Cardiac fibroblast (primary cell): ENCODE measurements at places on chromosomes 7 and 10.

GRCh38 chr10:45491061-45491460, 117.0 kb downstream of the ALOX5 start:
- no peak for DNase-seq

GRCh38 chr7:85226361-85227085, 39.7 kb upstream of the SEMA3D start:
- no peak for DNase-seq

DNA sequence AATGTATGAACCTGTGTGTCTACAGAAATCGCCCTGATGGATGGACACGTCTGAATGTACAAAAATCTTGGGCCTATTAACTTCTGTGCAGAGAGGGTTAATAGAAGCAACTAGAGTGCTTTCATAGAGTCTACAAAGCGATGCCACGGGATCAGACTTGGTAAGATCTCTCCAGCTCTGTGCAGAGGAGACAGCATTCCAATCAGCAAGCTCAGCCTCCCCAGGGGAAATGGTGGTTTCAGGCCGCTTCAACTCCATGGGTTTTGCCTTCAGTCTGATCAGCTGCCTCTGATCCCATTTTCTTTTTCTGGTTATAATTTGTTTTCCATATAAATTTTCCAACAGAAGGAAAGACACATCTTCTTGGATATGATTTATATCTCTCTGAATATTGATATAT, 35.1 kb upstream of the COBL start:
- peak; percentile 49 for DNase-seq

- no peak for DNase-seq
Measured at GRCh38 chr7:90690159-90690858, 94.2 kb downstream of the CDK14 start.

DNA sequence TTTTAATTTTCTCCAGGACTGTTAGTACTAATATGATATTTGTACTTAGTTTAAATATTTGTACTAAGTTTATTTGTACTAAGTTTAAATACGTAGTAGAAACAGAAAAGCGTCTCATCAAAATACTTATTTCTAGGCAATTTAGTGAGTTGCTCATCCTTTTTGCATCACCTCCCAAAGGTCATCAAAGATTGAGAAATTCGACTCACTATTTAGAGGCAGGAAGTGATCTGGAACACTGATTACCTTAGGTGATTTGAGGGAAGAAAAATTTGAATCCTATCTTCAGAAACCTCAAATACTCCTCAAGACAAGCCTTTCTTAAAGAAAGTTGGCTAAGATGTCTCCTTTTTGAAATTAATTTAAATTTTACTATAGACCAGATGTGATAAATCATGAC, 14.5 kb downstream of the WNT16 start:
- DNase-seq = peak; percentile 40

DNA sequence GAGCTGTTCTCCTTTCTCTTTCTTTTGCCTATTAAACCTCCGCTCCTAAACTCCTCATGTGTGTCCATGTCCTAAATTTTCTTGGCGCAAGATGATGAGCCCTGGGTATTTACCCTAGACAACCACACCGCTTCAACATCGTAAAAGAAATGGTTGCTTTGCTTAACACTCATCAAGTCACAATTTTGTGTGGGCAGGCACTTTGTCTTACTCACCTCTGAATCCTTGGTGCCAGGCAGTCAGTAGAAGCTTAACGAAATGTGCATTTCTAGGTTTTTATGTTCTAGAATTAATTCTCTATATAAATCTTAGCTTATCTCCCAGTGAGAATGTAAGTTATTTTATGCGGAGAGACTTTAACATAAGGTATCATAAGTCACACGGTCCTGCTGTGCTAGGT, 478.7 kb downstream of the CALN1 start:
- DNase-seq = no peak

GRCh38 chr7:128189231-128189930, 51.7 kb upstream of the LEP start:
- no peak for DNase-seq
